CD4-positive, alpha-beta T cell treated with Interleukin-6 for 4 hours (primary cell): ENCODE measurements at places on chromosomes 16 and 17.
A peak's percentile ranks its signal among the peaks of the same experiment; 100 is the strongest.

DNA sequence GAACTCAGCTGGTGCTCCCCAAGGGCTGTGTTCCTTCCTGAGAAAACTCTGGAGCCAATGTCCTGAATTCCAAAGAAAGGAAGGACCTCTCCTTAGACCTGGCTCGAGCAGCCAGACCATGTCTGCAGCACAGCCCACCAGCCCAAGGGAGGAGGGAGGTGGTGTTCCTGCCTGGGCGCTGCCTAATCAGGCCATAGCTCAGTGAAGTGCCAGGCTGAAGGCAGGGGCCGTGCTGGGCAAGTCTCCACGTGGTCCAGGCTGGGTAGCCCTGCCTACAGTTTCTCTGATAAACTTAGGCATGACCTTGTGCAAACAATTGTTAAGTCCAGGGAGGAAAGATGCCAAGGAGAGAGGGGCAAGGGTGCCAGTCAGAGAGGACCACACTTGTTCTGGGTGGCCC, 76.8 kb downstream of the MPRIP start:
- DNase-seq: no peak

GRCh38 chr17:66466840-66467367, 164.5 kb downstream of the PRKCA start:
- DNase-seq: peak; percentile 27

DNA sequence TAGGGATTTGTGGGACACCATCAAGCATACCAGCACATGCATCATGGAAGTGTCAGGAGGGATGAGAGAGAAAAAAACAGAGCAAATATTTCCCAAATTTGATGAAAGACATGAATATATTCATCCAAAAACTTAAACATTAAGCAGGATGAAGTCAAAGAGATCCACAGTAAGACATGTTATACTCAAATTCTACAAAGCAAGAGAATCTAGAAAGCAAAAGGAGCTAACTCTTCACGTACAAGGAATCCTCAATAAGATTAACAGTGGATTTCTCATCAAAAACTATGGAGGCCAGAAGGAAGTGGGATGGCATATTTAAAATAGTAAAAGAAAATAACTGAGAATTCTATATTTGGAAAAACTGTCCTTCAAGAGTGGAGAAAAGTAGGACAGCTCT, 374.8 kb downstream of the ZFHX3 start:
- DNase-seq: no peak

DNA sequence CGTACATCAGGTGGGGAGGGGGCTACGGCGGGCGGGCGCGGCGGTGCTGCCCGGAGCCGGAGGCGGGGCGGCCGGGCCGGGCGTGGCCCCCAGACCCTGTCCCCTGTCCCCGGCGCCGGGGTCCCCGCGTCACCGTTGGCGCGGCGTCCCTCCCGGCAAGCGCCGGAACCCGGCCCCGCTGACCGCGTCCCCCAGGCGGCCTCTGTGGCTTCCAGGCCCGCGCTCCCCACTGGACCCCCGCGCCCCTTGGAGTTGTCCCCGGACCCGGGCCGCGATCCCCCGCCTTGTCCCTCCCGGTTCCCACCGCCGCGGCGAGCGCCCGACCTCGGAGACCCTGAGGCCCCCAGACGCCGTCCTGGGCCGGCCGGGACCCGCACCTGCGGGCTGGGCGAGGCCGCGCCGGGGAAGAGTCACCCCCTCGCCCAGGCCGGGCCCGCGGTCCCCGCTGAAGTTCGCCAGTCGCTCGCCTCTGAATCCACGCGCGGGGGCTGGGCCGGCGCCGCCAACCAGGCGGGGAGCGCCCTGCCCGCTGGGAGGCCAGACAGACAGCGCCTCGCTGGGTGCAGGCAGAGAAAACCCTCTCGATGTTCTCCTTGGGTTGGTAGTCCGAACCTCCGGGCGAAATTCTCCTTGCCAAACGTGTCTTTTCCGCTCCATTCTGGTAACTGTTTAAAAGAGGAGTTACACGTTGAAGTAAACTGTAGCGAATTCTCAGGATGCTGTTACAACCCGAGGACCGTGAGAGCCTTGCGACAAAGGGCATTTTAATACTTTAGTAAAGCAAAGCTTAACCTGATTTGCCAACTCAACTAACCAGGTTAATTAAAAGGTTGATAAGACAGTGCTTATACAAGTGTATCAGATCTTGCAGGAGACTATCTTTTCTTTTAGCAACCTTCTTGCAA, 761 bp downstream of the GAN start:
- DNase-seq: peak; percentile 49

- peak; percentile 74 for DNase-seq
These were observed 4.6 kb downstream of the ZSCAN10 start for GRCh38 chr16:3094289-3095027.

GRCh38 chr17:33038740-33039139, 47.1 kb downstream of the SPACA3 start:
- DNase-seq: no peak

DNA sequence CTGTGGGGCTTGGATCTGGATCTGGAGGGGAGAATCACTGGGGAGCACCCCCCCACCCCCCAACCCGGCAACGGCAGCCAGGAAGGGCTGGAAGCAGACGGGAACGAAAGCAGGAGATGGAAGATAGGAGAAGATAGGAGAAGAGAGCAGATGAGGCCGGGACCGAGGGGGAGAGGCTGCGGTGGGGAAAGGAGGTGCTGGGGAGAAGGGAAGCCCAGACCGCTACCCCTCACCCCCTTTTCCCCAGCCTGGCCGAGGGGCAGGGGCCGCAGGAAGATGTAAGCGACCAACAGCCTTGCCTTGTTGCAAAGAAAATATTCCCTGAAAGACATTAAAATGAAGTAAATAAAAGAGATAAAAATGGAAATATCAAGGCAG, 26.8 kb upstream of the CBFA2T3 start:
- no peak for DNase-seq

- no peak for DNase-seq
These were observed 2.0 kb downstream of the POLR2A start for GRCh38 chr17:7486181-7486580.

GRCh38 chr16:59205403-59205802, 471.3 kb upstream of the GOT2 start:
- DNase-seq: no peak

- DNase-seq: no peak
These were observed 14.7 kb downstream of the TMEM11 start for GRCh38 chr17:21199311-21199710.

DNA sequence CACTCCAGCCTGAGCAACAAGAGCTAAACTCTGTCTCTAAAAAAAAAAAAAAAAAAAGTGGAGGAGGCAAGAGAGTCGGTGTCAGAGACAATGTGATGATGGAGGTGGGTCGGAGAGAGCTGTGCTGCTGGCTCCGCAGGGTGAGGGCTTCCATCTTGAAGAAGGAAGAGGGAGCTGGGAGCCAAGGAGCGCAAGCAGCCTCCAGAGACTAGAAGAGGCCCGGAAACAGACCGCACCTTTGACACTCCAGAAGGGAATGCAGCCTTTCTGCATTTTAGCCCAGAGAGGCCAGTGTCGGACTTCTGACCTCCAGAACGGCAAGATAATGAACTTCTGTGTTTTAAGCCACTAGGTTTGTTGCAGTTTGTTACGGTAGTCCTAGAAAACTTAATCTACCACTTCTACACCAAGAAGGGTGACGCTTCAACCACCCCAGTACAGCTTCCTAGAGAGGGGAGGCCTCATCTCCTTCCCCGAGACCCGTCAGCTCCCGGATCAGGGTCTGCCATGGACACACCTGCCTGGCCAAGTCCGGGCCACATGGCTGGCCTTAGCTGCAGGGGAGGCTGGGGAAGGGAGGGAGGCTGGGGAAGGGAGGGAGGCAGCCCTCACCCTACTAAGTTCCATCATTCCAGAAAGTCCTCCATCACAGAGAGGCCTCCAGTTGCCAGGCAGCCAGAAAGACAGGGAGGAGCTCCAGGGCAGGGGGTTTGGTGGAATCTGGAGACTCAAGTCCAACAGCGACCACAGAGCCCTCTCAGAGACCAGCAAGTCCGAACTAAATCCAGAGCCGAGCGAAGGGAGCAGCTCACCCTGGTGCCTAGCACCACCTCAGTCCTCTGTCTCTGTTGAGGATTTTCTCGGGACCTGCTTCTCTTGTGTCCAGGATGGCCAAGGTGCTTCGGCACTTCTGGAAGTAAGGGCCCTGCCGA, 13.2 kb upstream of the RBFOX3 start:
- DNase-seq: no peak

- no peak for DNase-seq
These were observed 119.2 kb downstream of the PITPNC1 start for GRCh38 chr17:67496286-67496685.

GRCh38 chr16:3157229-3158025, 22.6 kb downstream of the ZNF213 start:
- peak; percentile 59 for DNase-seq

DNA sequence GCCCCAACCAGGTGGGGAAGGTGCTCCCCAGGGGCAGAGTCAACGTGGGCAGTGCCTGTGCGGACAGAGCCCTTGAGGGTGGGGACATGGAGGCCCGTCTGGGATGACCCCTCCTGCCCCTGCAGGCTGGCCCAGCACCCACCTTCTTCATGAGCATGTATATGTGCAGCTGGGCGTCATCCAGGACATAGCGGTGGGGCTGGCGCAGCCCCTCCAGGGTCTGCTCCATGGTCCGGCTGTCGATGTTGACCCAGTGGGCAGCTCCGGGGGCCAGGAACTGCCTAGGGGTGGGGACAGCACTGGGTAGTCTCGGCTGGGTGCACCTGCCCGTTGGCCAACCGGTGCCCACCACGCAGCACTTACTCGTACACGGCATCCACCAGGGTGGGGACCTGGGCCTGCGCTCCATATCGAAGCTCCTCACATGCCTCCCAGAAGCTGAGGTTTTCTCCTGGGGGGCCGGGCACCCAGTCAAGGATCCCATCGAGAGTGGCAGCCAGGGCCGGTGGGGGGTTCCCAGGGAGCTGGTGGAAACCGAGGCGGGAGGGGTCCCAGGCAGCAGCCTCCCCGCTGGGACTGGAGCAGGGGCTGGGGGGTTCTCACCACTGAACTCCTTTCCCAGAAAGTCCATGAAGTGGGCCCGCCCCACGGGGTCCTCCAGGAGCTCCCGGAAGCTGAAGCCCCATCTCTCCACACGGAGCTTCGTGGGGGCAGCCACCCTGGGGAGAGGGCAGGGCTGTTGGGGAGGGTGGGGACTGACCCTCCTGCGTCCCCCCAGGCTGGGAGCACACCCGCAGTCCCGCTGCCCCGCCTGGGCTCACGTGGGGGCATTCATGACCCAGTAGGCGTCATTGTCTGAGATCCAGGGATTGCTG, 5.1 kb downstream of the RGS11 start:
- DNase-seq: no peak

- DNase-seq: no peak
These were observed 26.7 kb downstream of the HAPSTR1 start for GRCh38 chr16:9118170-9118569.

GRCh38 chr17:13931111-13931526, 138.2 kb upstream of the COX10 start:
- DNase-seq: no peak

GRCh38 chr17:40605306-40605705, 40.0 kb upstream of the CCR7 start:
- peak; percentile 85 for DNase-seq

DNA sequence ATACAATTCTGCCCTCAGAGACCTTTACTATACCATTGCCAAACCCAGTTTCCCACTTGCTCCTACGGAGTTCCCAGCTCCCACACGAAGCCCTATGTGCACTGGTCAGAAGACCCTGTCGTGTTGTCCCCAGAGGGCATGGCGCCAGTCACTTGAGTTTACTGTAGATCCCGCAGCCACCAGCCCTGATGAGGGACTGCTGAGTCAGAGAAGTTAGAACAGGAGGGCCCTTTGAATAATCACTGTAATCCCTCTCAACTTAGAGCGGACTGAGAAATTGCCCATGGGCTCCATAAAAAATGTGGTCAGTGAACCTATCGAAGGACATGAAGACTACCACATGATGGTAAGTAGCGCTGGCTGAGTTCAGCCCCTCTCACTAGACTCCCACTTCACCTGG, 9.2 kb downstream of the UBFD1 start:
- no peak for DNase-seq

DNA sequence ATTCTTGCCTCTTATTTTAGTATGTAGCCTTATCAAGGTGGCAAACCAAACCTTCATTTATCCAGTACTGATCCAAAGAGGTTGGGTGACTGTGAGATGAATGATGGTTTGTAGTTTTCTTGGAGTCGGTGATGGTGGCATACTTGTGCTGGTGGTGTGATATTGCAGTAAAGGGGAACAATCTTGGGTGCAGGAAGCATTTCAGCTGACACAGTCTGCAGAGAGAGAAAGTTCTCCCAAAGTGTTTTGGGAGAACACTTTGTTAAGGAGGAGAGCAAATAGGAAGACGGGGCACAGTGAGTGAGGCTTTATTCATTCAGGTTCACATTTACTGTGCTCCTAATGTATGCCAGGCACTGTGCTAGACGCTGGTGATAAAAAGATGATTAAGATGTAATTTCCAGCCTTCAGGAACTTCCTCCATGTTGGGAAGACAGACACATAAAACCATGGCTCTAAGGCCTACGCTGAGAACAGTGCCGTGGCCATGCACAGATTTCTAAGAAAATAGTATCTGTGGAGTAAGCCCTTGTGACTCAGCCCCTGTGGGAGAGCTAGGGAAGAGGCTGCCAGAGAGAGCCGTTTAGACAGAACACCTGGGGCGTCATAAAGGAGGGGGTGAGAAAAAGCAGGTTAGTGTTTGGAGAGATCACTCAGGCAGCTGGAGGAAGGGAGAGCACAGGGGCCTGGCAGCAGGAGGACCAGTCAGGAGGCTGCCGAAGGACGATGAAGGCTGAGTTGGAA, 13.8 kb downstream of the HEATR3 start:
- DNase-seq: no peak

GRCh38 chr17:64685705-64686104, 23.6 kb upstream of the SMURF2 start:
- no peak for DNase-seq

DNA sequence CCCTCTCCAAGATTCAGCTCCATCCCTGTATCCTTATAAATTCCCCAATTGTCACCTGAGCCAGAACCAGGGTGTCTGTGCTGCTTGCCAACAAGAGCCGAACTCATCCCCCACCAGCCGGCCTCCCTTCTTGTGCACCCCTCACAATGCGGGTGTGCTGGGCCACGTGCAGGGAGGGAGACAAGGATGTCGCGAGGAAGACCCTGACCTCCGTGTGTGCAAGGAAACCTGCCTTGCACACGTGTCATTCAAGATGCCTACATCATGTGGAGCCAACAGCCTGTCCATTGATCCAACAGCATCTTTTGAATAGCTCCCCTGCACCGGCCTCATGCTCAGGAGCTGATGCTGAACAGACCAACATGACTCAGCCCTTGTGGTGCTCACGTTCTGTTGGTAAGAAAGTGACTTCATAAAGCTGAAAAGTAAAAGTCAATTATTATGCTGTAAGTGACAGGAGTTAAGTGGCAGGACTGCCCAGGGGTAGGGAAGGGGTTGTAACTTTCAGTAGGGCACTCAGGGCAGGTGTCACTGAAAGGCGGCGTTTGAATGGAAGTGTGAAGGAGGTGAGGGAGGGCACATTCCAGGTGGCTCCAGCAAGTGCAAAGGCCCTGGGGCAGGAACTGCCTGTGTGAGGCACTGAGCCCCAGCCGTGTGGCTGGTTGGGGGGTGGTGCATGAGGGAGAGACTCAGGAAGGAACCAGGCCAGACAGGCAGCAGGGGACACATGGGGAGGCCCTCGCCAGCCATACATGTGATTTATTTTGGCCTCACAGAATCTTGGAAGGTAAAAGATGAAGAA, 302.2 kb downstream of the FOXL1 start:
- DNase-seq: no peak
